MCF 10A (cell line): ENCODE measurements at places on chromosomes 7 and 10. TPM values are rescaled to one million over a fixed set of nuclear protein-coding genes. Genes with fewer than 3 reads are reported as not detected.
A peak's percentile ranks its signal among the peaks of the same experiment; 100 is the strongest.

SGCE gene
- 39.4 and 48.9 TPM in 2 replicates for total RNA-seq

CTAGE15 gene
- total RNA-seq: 2.8 and 4.2 TPM in 2 replicates

TMEM176B gene
- total RNA-seq: 0.42 TPM in 1 of 2 replicates, not detected in the other

DNA sequence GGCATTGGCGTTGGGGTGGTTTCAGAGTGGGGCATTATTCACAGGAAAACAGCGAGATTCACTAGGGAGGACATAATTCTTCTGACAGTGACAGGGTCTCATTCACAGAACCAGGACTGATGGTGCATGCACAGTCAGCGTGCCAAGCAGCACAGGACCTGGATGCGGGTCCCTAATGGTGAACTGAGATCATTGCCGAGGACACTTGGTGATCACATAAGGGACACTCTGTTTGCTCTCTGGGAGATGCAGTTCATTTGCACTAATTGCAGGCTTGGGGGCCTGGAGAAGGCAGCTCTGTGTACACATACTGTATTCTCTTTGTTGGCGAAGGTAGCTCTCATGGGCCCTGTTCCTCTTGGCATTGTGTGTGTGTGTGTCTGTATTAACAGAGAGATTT is 716.1 kb downstream of the PHTF2 start:
- DNase-seq: no peak

DNA sequence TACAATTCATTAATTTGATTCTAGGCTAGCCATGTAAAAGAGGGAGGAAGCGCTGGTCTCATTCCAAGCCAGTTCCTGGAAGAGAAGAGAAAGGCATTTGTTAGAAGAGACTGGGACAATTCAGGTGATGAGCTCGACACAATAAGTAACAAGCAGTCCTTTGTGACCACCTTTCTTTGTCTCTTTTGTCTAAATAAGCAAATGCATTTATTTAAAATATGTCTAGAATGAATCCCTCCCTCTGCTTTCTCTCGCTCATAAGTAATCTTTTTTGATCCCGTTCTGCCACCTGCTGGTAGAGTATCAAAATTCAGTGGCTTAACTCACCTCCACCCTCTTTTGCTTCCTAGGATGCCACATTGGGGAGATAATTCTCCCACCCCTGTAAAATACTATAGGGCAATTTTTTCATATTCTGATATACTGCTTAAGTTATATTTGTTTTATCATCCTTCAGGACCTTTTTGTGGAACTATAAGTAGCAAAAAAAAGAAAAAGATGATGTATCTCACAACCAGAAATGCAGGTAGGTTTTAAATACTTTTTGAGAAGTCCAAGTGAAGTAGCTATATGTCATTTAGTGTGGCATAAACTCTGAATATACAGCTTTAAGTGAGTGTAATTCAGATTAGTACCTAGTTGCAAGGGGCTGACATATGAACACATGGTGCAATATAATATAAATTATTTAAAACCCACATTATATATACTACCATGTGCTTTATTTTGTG is 91.5 kb downstream of the GSDME start:
- peak; percentile 68 for DNase-seq

DNA sequence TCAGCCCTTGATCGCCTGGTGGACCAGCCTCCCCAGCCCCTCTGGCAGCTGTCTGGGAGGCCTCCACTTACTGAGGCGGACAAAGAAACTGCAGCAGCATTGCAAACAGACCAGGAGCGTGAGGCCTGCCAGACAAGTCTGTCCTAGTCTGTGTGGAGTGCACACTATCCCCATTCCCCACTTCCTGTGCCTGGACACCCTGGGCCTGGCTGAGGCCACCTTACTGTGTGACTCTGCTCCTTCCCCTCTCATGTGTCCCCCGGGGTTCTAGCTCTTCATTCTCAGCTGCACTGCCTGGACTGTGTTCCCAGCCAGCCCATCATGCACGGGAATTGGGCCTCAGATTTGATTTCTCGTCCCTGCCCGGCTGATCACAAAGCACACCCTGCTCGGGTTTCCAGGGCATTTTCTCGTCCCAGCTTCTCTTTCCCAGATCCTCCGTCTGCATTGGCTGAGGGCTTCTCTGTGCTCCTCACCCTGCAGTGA is 16.7 kb upstream of the C10orf90 start:
- DNase-seq: no peak

- peak; percentile 57 for DNase-seq
These were observed 295.6 kb downstream of the CCDC3 start for GRCh38 chr10:12705943-12706342.

DNA sequence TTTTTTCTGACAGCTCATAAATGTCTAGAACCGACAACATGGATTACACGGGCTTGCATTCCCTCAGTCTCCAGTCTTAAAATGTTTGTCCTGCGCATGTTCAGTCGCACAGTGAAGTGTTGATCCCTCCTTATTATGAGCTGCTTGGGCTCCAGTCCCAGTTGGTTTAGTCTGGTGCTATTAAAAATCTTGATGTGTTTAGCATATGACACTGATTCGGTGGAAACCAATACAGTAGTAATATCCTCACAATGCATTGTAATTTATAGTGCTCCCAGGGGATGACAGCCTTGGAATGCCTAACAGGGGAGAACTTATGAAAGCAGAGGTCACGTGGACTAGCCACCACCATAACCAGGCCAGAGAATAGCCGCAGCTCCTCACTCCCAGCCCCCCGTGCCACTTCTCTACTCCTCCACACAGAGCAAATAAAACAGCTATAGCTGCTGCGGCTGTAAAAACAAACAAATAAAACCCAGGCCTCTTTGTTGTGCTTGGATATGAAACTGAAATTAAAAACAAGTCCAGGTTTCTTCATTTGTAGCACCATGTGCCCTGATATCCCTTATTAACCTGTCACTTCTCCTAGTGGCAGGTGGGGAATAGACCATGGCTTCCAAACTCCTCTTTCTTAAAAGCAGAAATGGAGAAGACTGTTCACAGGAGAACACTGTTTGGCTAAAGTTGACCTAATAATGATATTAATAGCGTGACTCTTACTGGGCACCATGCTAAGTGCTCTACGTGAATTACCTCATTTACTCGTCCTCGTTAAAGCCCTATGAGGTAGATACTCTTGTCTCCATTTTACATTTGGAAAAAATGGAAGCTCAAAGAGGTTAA is 7.7 kb downstream of the DPCD start:
- no peak for DNase-seq

DNA sequence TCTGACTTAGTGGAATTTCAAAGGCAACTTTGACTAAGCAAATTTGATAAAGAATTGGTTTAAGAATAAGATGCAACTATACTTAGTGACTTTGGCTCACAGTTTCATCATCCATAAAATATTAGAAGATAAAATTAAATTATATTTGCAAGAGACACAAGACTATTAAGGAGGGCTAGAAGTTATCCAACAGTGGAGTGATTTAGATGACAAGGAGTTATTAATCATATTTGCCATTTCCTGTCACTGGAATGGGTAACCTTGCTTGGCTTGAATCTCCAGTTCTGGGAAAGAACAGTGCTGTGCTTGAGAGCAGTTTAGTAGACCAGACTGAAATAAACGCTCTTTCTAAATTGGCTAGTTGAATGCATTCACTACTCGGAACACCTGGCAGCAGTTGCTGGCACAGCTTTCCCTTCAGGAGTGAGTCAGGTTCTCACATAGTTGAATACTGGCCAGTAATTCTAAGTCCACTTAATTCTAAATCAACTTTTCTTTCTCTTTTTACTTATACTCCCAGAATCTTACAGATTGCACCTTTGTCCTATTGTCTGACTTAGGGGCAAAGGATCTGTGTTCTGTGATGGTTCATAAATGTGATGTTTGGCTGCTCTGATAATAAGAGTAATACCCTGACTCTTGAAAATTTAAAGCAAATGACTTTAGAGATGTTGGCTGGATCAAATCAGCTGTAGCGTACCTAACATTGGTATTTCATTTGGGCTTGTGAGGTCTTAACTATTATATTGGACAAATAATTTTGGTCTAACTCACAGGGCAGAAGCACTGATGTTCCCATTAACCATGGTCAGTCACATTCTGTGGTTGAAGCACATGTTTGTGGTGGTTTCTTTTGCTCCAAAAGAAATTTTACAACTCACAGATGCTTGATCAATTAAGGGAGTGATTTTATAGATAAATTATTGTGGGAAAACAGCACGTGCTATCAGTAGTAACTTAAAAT is 16.6 kb downstream of the STMP1 start:
- peak; percentile 85 for DNase-seq
